Right renal pelvis (tissue), 4 donors: ENCODE measurements at places on chromosomes 2 and 18.

DNA sequence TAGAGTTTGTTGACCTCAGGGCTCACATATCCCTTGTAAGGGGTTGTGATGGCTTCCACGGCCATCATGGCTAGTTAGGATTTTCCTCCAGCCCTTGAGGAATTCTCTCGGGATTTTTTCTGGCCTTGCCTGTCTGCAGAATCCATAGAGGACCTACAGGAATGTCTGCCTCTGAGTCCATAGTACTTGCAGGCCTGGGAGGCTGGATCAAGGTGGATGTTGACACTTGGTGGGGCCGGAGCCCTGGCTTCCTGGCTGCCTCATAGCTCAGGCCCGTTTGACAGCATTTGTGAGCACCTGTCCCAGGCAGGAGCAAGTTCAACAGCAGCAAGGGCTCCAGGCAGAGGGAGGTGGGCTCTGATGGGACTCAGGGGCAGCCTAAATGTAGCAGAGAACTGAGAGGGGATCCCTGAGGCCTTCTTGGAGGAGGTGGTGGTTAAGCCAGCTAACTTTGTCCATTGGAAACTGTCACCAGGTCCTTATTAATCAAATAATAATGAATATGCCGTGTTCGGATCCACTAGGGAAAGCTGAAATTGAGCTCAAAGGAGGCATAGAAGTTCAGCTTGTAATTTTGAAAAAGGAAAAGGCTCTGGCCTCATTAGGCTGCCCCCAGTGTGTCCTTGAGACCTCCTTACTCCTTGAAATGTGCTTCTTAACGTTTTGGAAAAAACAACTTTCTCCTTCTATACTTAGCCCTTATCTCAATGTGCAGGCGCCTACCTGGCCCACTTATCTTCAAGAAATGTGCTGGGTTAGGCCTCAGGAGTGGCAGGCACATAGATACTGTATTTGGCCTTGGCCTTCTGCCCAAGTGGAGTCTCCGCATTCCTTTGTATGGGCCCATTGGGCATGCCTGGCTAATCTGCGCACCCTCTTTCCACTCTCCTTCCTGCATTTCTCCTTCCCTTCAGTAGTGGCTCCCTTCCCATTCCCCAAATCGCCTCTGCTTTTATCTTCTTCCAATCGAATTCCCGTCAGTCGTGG is 66.9 kb downstream of the HPCAL1 start:
- no peak for DNase-seq

- no peak for DNase-seq
These were observed 269.4 kb upstream of the RAB6C start for GRCh38 chr2:129709956-129710598.

DNA sequence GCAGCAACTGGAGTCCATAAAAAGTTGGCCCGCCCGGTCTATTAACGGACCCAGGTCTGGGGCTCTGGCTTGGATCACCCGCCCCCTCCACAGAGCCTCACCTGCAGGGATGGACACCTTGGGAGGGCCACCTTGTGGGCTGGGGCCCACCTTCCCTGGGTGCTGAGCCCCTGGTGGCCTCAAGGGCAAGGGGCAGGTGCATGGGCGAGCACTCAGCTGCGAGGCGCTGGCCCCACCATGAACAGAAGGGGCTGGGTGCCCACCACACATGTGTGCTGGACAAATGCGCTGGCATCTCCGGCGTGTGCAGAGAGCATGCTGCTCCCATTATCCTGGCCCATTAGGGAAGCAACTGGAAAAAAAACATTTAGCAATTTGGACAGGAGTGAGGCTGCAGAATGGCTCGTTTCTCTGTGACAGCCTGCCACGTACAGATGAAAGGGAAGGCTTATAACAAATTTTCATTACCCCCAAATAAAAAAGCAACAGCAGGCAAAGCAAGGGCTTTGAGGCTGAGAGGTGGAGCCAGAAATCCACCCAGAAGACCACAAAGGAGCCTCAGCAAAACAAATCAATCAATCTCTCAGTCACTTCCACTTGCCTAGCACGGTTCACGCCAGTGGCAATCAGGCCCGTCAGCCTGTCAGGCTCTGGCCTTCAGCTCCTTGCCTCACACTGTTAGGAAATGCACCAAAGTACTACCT is 253.1 kb upstream of the ZNF521 start:
- no peak for DNase-seq

- no peak for DNase-seq
These were observed 50.1 kb downstream of the BOLA3 start for GRCh38 chr2:74097574-74097973.

DNA sequence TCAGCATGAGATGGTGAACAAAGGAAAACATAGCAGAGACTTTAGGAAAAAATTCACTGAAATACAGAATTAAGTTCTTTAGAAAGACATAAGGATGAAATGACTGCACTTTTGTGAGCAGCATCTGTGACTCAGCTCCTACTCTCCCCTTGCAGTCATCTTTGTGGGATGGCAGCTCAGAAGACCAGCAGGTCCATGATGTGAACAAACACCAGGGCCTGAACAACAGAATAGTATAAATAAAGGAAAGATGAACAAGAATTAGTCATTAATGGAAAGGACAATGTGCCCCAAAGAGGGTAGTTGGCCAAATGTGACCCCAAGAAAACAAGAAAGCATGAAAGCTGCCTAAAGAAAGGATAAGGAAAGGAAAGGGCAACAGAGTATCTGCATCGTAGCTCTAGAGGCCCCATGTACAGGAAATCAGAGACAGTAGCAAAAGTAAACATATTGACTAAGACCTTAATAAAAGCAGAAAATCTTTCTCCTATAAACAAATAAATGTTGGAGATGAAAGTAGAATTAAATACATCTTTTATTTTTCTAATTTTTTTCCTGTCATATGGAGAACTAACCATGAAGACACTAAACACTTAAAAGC is 318.0 kb downstream of the ZEB2 start:
- DNase-seq, result no peak

DNA sequence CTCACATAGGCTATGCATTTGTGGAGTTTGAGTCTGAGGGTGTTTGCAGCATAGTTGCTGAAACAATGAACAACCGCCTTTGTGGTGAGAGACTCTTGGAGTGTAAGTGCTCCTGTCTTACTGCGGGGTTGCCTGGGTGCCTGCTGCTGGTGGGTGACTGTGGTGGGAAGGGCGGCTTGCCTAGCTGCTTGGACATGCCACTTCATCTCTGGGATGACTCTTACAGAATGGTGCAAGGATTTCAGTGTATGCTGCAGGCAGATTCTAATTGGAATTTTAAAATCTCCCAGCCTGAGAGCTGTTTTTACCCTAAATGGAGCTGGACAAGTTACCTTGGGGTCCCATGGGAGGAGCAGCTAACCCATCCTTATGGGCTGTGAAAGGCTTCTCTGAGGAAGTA is 50.1 kb downstream of the CYP27C1 start:
- no peak for DNase-seq

GRCh38 chr18:22093731-22094357 is 75.5 kb upstream of the GATA6 start:
- DNase-seq, result no peak

- no peak for DNase-seq
These were observed 200.2 kb downstream of the TPGS2 start for GRCh38 chr18:36628435-36629137.

DNA sequence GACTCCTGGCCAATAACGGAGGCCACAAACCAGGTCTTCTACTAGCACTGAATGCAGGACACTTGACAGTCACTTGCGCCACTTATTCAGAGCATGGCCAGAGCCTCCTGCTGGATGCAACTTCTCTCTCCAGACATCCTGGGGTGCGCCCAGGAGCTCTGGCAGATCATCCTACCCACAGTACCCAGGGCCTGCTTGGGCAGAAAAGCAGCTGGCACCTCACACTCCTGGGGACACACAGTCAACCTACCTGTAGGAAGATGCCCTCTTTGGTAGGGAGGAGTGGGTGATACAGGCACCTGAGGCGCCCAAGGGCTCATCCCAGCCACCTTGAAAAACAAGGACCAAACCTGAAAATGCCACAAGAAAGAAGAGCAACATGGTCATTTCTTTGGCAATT is 13.3 kb downstream of the GALNT14 start:
- no peak for DNase-seq

DNA sequence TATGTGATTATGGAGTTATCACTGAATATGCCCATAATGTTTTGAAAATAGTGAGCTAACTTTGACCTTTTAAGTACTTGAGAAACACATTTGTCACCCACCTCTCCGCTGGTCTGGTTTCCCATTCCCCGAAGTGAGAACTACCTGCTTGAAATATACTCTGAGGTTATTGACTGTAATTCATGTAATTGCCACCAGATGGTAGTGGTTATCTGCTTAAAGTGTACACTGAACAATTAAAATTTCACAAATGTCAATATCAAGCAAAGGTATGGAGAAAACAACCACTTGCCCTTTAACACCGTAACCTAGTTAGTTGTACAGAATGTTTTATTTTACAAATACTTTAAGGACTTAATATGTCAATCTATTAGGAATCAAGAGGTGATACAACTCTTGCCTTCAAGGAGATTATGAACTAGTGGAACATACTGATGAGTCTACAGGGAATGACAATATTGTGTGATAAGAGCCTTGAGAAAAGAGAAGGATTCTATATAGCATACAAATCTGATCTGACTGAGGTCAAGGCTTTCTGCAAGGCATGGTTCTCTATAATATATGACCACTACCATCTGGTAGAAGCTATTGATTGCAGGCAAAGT is 316.8 kb upstream of the KCNH7 start:
- peak; percentile 11 for DNase-seq

- no peak for DNase-seq
These were observed 12.2 kb upstream of the HDAC4 start for GRCh38 chr2:239412905-239413603.

DNA sequence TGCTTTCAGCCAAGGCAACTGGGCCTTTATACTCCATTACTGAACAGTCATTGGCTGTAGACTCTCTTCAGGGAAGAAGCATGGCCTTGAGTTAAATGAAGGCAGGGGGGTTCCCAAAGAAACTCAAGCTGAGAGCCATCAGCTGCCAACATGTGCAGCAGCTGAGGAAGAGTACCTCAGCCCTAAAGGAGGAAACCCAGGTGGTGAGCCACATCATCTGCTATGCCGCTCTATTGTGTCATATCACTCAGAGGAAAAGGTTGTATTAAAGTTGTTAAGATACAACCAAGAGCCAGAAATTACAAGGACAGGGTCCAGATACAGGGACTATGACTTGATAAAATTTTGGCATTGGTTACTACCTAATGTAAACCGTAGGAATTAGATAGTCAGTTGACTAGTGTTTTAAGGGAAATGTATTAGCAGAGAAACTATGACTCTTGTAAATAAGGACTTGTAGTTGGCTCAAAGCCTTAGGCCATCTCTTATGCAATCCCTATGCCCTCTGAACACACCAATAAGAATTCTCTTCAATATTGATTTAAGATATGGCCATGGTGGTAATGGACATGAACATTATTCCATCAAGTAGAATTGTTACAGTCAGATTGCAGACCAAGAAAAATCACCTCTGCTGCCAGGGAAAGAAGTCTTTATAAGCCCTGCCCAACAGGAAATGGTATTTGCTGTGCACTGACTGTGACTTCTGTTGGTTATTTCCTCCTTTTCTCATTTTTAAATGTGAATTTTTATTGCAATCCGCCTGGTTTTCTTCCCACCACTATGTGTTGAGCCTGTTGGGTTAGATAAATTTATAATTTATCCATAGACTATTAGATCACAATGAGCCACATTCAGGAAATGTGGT is 9.2 kb upstream of the LRPPRC start:
- no peak for DNase-seq

GRCh38 chr2:180553094-180553715 is 427.2 kb upstream of the UBE2E3 start:
- no peak for DNase-seq

DNA sequence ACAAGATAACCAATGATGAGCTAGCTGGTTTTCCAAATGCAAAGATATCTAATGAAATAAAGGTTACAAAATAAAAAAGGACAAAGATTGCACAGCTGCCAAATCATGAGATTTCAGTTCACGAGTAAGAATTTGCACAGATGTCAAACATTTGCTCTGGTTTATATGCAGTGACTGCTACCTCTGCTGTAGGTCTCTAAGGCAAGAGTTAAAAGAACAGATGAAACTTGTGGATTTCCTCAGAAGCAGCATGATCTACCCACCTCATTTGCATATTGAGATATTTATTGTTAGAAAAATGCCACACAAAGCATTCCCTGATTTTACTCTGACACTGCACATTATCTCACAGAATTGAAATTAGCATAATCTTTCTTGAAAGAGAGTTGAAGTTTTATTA is 763.2 kb upstream of the ZEB2 start:
- DNase-seq, result no peak

DNA sequence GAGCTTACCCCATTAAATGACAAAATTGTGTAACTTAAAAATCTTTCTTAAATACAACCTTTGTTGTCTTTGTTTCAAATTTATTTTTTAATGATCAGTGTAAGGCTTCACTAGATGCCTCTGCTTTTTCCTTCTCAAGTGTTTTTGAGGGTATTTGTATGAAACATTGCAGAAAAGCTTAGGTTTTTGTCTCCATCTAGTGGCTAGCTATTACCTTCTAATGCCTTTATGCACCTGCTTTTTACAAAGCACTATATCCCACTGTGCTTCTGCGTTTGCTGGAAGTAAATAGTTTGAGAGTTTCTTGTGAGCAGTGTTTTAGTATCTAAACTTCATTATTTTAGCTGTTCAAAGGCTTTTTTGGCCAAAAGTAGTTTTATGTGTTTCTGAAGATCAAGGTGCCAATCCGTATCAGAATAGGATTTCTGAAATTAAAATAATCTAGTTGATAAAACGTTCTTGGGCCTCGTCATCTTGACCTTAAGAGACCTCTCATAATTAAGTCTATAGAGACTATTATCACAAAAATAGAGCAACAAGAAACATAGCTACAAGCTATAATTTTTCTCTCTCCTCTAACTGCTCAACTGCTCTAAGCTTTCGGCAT is 47.0 kb downstream of the IWS1 start:
- peak; percentile 51 for DNase-seq

DNA sequence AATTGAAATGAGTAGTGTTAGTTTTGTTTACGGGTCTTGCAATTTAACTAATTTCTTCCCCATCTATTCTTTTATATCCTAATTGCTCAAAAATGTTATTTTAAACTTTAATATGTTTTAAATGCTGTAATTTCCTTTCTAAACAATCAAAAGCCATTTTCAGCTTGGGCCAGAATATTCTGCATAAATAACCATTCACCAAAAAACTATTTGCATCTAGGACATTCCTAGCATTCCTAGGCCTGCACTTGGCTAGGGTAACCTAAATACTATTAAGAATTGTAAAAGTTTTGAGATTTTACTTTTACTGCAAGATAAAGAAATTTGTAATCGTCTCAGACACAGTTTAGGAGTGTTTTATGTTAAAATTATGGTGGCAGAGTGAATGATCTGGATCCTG is 7.8 kb upstream of the ETAA1 start:
- no peak for DNase-seq

DNA sequence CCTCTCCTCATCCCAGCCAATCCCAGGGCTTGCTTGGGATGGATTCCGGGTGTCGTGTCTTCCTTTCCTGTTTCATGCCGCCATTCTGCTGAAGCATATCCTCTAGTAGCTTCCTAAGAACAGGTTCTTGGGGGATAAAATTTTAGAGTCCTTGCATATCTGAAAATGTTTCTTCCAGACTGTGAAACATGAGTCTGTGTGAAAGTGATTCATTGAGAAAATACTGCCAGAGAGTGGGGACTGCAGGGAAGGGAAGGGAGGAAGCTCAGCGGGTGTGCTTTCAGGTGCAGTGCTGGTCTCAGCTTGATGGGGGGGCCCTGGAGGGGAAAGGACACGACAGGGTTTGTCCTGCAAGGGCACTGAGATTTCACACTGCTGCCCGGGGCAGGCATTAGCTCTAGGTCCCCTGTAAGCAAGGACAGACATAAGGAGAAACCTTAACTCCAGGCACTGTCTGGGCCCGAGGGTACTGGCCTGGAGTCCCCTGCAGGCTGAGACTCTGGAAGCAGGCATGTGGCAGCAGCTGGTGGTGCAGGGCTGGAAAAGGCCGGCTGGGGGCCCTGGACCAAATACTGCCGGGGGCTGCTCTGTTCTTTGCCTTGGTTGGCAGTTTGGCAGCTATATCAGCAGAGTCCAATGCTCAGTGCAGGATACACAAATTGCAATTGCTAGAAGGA is 97.6 kb upstream of the HS6ST1 start:
- no peak for DNase-seq
